ENCODE measurements at places on chromosomes 3 and 15.
A peak's percentile ranks its signal among the peaks of the same experiment; 100 is the strongest.

DNA sequence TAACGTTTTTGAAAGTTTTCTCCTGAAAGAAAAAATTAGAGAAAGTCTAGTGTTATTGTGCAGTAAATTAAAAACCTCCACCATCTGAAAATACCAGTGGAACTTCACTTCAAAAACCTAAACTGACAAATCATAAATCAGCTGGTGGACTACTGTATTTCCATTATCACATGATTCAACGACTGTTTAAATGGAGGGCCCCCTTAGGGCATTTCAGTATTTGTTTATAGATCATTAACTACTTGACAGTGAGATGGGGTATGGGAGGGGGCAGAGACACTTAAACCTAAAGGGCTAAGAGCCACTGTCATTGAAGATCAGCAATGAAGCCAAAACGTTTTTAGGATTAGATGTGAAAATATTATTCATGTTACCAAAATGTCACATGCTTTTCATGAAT, 8.8 kb upstream of the C15orf61 start:
- DNase-seq, result no peak

DNA sequence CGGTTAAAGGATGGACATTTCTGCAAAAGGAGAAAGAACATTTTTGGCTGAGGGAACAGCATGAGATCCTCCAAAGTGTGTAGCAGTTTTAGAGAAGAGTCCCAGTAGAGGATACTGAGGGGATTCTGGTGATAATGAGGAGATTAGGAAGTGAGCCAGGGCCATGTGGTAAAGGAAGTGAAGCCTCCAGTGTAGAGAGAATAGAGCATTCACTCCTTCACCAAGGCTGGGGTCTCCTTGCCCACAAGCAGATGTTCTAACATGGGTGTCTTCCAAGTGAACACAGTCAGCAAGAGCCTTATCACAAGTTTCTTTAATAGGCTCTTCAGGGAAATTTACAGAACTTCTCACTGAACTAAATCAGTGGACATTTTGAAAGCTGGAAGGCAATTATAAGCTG, 173.7 kb downstream of the SSR3 start:
- no peak for DNase-seq

DNA sequence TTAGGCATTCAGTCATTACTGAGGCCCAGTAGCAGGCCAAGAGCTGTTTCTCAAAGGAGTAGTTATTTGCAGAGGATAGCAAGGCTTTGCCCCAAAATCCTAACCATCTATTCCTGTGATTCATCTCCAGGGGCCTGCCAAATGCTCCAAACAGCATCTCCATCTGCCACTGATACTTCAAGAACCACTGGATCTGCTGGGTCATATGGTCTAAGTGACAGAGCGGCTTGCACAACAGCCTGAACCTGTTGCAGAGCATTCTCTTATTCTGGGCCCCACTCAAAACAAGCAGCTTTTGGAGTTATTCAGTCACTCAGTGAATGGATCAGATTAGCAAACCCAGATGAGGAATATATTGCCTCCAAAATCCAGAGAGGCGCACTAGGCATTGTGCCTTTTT, 68.8 kb upstream of the ALDH1A3 start:
- no peak for DNase-seq

GRCh38 chr15:101692801-101693598, 31.3 kb downstream of the TARS3 start:
- no peak for DNase-seq

GRCh38 chr3:127475975-127476705, 114.4 kb downstream of the TPRA1 start:
- no peak for DNase-seq

- peak; percentile 31 for DNase-seq
These were observed 2.2 kb downstream of the MAPK6 start for GRCh38 chr15:52021128-52021671.
